ENCODE measurements at places on chromosomes 11 and 22. TPM values are rescaled to one million over a fixed set of nuclear protein-coding genes. Genes with fewer than 3 reads are reported as not detected.
A peak's percentile ranks its signal among the peaks of the same experiment; 100 is the strongest.

NNMT gene
- total RNA-seq, result not detected

SLC17A6 gene
- not detected for total RNA-seq

XKR3 gene
- not detected for total RNA-seq

VSIG2 gene
- total RNA-seq, result not detected

- peaks cover 18% of the 10 kb centered on the region for H3K36me3 ChIP-seq
- H3K27me3 ChIP-seq, result no peaks in the 10 kb centered on the region
- peak; percentile 41 for DNase-seq
- H3K27ac ChIP-seq, result no peak overlapping the region
These were observed 26.6 kb downstream of the RELT start for GRCh38 chr11:73402834-73403185.

- H3K27ac ChIP-seq, result no peak overlapping the region
- H3K4me1 ChIP-seq, result peaks cover 6% of the 10 kb centered on the region
- peaks cover 63% of the 10 kb centered on the region for H3K36me3 ChIP-seq
These were observed 17.8 kb upstream of the NEU3 start for GRCh38 chr11:74970852-74971395.

- H3K27me3 ChIP-seq, result peaks cover 30% of the 10 kb centered on the region
- H3K27ac ChIP-seq, result no peak overlapping the region
- H3K4me1 ChIP-seq, result peaks cover 18% of the 10 kb centered on the region
- no peak for DNase-seq
- H3K4me3 ChIP-seq, result no peak overlapping the region
These were observed 153.1 kb downstream of the BRD1 start for GRCh38 chr22:49674479-49675050.

GRCh38 chr11:102368472-102368871 lies 21.5 kb downstream of the BIRC2 start:
- H3K27me3 ChIP-seq, result no peaks in the 10 kb centered on the region
- H3K4me1 ChIP-seq, result peaks cover 25% of the 10 kb centered on the region
- no peak overlapping the region for H3K27ac ChIP-seq
- peaks cover 53% of the 10 kb centered on the region for H3K36me3 ChIP-seq
- no peak overlapping the region for H3K4me3 ChIP-seq

DNA sequence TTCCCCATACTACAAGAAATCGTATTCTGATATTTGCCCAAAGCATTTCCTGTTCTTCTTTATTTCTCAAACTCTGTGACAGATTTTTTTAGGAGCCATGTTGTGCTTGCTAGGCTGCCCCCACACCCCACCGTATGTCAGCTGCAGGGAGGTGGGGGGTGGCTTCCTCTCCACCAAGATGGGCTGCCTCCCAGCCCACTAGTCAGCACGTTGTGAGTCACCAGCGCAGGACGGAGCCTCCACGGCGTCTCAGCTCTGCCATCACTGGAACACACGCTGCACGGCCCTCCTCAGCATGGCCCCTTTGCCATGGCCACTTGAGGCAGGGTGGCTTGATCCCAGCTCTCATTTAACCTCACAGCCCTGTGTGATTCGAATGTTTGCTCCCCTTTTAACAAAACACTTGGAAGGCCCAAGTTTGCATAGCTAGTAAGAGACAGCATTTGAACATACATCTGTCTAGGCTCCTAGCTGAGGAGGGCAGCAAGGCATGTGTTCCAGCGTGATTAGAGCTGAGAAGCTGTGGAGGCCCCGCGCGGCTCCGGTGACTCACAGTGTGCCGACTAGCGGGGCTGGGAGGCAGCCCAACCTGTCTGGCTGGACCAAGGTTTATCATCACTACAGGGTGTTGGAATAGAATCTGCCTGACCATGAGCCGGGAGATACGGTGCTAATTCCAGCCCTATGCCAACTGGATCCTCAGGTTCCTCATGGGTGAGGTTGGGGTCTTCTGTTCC lies 180.7 kb upstream of the NCAM1 start:
- H3K27me3 ChIP-seq, result no peaks in the 10 kb centered on the region
- no peak for DNase-seq
- H3K4me1 ChIP-seq, result no peaks in the 10 kb centered on the region
- no peak overlapping the region for H3K4me3 ChIP-seq

DNA sequence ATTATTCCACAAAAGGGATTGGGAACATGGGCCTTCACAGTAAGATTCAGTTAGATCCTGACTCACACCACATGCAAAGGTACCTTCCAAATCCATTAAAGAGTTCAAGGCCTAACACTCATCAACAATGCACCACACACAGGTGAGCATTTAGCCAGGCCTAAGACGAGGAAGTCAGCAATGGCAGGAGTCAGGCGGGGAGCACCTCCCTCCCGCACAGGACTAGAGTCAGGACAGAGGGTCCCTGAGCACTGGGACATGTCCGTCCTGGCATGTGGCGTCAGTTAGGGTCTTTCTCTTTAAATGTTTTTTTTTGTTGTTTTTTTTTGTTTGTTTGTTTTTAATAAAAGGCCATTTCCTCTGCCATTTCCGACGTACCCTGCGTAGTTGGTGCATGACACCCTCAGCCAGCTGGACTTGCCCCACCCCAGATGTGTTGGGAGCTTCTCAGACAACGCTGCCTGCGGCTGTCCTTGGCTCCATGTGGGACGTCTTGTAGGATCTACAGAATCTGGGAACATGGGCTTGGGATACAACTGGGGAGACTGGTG lies 1458.6 kb downstream of the BRD1 start:
- H3K27me3 ChIP-seq, result no peaks in the 10 kb centered on the region
- no peak overlapping the region for H3K4me3 ChIP-seq
- no peak overlapping the region for H3K27ac ChIP-seq
- no peaks in the 10 kb centered on the region for H3K4me1 ChIP-seq
- H3K36me3 ChIP-seq, result no peaks in the 10 kb centered on the region
